ACHN (cell line): ENCODE measurements at places on chromosomes 12 and 14.

- no peak for DNase-seq
Observed at GRCh38 chr12:7486512-7486911, 17.1 kb downstream of the CD163 start.

DNA sequence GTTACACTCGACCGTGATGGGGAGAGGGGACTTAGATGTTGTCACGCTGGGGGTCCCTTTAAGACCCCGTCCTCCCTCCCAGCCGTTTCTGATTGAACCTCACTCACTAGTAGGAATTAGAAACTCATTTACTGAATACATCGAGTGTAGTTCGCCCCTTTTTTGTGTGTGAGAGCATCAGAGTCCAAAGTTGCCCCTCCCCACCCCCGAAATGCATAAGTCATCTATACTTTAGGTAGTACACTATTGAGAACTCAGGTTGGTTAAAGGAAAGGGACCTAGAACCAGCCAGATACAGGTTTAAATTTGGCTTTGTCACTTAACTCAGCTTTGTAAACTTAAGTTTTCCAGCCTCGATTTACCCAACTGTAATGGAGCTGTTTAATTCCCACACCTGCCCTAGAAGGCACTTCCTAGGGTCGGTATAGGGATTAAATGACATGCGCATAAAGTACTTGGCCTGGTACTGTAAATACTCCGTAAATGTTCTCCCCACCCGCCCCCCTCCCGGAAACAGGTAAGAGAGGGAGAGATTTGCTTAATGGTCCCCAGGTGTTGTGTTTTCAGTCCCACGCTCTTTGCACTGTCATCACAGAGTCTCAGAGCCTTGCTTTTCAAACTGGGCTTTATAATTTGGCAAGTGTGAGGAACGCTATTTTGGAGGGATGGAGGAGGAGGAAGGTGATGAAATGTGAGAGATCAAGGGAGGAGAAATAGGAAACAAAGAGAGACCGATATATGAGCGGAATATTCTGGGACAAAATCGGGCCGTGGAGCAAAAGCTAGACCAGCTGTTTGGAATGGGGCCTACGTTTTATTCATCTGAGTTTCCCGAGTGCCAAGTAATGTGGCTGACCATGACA lies 897 bp downstream of the SUDS3 start:
- DNase-seq: peak; percentile 27

GRCh38 chr14:74826574-74826973 lies 49.4 kb downstream of the PROX2 start:
- DNase-seq: no peak

DNA sequence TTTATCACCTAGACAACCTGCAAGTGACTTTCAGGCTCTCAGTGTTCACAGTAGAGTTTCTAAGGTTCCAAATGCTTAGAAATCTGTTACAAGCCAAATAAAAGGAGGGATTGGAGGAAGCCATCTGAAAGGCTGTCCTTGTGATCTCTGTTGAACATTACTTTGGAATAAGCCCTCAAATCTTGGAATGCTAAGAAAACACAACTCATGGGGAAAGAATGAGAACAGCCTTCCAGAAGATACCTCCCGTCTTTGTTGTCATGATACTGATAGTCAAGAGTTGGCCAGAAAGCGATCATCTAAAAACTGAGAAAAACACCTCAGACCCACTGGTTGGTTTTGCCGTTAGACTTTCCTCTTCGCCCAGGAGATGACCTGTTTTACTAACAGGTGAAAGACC lies 44.4 kb upstream of the KCNK13 start:
- no peak for DNase-seq

- DNase-seq: peak; percentile 39
Observed at GRCh38 chr12:122981036-122981471, 573 bp downstream of the ARL6IP4 start.

- DNase-seq: no peak
Observed at GRCh38 chr12:71304306-71304705, 135.3 kb upstream of the LGR5 start.

GRCh38 chr14:21529515-21529914 lies 3.4 kb upstream of the SALL2 start:
- DNase-seq: no peak

DNA sequence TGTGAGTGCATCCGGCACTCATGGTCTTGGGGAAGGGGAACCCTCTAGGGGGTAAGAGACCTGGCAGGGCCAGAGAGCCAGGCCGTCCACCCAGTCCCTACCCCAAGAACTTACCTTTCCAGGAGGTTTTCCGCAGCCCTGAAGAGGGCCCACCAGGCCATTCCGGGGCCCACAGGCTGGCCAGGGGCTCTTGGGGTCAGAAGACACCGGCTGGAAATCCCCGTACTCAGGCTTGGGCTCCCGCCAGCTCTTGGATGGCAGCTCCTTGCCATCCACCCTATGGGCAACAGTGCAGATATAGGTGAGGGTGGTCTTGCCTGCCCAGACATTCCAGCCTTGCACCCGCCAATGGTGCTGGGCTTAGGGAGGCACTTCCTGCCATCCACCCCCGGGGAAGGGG lies 34.6 kb downstream of the NCKAP5L start:
- no peak for DNase-seq

DNA sequence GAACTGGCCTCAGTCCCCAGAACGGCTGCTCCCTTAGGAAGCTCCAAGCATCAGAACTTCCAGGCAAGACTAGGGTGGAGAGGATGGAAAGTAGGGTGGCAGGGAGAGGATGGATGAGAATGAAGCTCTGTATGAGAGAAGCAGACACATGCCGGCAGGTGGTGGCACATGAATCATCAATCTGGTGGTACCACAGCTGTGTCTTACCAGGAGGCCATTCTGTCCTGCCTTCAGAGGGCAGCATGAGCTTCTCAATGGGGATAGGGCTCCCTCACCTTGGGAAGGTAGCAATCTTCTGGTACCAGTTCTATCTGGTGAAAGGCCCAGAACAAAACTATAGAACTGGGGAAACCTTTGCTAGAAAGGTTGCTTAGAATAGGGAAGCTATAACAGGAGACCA lies 55.4 kb upstream of the PYGL start:
- DNase-seq: no peak

DNA sequence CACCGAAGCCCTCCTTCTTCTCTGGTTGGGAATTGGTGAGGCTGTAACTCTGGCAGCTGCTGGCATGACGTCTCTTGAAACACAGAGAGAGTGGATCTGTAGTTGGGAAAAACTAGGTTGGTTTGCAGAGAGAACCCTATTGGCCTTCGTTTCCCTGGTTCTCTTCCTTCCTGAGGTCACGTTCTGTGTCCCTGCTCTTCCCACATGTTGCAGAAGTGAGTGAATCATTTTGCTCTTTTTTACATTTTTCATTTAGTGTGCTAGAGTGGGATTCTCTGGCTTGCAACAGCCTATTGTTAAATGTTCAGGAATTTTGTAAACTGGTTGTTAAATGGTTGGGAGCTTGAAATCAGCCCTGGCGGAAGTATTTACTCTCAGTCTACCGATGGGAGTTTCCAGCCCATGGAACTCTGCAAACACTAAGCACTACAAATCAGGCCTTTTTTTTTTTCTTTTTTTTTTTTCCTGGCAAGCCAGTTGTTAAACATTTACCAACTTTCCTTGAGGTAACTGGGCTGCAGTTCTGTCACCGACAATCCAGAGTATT lies 26.8 kb upstream of the CKAP4 start:
- no peak for DNase-seq

GRCh38 chr12:78898416-78898815 lies 33.8 kb downstream of the SYT1 start:
- peak; percentile 26 for DNase-seq

DNA sequence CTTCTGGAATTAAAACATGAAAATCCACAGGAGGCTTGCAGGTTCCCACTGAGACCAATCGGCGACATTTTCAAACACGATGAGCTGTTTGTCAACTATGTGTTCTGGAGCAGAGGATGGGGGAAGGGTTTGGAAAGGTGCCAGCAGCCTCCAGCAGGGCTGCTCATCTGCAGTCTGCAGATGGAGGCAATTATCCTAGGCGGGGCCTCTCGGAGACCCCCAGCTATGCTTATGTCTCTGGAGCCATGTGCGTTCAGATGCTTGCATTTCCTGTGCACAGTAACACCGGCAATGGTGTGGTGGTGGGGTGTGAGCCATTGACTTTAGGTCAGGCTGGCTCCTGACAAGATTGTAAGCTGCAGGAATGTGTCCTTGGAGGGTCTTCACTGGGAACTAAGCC lies 51.7 kb downstream of the RPH3A start:
- DNase-seq: no peak

GRCh38 chr12:65891987-65892481 lies 67.8 kb downstream of the HMGA2 start:
- peak; percentile 99 for DNase-seq

DNA sequence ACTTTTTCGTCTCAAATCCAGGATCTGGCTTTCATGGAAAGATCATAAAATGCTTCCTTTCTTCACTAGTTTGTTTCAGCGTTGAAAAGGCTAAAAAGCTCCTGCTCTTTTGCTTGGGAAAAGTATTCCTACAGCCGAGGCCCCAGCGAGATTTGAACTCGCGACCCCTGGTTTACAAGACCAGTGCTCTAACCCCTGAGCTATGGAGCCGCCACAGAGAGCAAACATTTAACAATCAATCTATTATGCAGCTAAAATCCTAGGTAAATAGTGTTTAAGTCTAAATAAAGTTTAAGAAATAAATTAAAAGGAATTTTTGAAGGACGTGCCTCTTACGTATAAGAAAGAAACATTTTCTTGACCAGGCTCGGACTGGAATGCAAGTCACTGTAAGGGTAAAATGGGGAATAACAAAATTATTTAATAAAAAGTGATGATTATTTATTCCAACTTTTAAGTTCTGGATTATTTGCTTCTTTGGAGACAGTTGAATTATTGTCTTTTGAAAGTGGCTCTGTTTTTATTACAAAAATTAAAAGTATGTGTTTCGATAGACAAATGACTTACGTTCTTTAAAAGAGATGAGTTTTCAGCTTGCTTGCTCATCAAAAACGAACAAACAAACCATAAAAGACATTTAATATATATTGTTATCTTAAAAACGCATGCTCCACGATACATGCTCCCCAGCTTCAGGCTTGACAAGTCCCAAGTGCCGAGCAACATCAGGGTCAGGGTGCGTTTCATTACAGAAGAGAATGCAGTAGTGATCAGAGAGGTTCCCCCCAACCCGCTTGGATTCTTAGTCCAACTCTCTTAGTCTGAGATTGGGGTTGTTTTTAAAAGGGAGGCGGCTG lies 10.2 kb downstream of the OR6S1 start:
- peak; percentile 63 for DNase-seq
